ENCODE measurements at places on chromosomes 11 and 22.

GRCh38 chr11:74297484-74297883 lies 14.0 kb downstream of the P4HA3 start:
- no peak for DNase-seq

GRCh38 chr11:67282876-67283371 lies 6.2 kb upstream of the ANKRD13D start:
- DNase-seq, result no peak

DNA sequence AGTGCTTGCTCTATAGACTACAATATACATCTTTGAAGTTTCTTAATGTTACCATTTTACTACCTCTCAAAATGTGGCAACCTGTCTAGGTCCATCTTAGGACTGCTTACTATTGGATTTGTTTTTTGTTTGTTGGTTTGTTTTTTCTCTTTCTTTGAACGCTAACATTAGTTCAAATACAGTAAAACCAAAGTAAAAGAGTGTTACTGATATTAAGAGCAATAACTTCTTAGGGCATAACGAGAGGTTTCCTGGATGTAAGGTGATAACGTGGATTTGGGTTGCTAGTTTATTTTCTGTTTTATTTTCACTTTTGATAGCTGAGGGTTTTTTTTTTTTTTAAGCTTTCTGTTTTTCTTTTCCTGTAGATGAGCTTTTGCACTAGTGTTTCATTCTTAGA lies 43.6 kb downstream of the TMEM135 start:
- DNase-seq, result no peak

DNA sequence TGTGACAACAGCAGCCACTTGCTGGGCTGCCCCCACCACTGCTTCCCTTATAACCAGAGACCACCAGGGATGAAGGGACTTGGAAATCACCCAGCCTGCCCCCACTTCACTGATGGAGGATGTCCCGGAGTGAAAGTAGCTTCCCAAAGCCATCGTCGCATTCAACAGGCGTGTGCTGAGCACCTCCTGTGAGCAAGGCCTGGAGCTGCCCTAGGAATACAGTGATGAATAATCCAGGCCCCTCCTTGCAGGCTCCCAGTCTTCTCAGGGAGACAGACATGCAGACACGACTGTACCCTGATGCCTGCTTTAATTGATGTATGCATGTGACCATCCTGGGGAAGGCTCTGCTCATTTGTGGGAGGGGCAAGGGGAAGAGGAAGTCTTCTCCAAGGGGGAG lies 22.6 kb downstream of the PTPN5 start:
- no peak for DNase-seq

DNA sequence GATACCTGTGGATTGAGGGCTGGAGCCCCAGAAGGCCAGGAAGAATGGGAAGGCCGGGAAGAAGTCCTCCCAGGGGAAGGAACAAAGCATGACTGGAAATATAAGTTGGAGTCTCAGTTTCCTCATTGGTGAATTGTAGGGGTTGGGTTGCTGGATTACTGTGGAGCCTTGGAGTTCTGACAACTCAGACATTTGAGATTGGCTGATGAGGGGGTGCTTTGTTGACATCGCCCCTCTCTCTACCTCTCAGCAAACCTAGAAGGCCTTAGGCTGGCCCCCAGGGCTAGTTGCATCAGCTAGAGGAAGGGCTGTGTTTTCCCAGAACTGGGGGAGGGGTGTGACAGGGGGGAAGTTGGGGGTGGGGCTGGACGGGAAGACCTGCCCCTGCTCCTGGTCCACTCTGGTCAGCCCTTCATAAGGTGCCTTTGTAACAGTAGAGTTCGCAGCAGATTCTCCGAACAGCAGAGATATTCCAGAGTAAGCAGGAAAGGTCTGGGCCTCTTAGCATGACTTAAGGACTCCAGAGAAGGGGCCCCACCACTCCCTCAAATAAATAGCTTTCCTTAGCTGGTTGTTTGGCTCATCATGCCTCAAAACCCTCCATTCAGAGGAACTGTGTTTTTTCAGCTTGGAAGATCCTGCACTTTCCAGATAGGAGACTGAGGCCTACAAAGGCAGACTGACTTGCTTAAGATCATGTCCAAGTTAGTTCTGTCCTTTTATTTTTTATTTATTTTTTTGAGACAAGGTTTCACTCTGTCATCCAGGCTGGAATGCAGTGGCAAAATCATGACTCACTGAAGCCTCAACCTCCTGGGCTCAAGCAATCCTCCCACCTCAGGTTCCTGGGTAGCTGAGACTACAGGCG lies 12.5 kb upstream of the THRSP start:
- no peak for DNase-seq

- no peak for DNase-seq
These were observed 147.8 kb upstream of the SESN3 start for GRCh38 chr11:95378789-95379188.

GRCh38 chr11:87491381-87491780 lies 453.6 kb downstream of the TMEM135 start:
- DNase-seq, result no peak

DNA sequence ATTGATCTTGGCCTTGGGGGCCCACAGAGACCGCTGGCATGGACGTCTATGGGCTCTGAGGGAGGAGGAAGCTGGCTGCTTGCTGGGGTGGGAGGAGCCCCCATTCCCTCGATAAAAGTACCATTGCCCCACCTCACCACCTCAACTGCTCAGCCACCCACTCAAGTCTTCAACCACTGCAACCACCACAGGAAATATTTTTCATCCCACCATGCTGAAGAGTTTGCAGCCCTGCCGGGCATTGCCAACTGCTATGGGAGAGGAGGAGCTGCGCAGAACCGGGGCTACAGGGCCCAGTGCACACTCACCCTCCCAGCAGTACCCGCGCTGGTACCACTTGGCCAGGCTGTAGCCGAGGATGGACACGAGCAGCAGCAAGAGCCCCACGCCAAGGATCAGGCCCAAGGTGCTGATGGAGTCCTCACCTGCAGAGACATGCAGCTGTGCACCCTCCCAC lies 29.2 kb downstream of the IL10RA start:
- no peak for DNase-seq

DNA sequence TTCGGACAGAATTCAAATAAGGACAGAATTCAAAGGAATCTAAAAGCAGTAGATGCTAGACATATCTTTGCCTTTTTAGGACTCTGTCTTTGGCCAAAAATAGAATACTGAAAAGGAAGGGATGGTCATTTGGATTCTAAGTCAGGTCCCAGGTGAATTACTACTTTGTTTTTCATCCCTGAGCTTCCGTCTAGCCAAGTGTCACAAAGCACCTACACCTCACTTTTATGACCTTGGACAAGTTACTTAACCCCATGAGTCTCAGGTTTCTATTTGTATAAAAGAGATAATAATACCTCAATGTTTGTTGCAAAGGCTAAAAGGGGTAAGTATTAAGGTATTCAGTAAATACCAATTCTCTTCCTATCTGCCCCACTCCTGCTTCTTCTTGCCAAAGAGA lies 7.3 kb downstream of the KIF18A start:
- no peak for DNase-seq

- DNase-seq, result no peak
These were observed 5.1 kb downstream of the FOLR3 start for GRCh38 chr11:72140661-72141060.

DNA sequence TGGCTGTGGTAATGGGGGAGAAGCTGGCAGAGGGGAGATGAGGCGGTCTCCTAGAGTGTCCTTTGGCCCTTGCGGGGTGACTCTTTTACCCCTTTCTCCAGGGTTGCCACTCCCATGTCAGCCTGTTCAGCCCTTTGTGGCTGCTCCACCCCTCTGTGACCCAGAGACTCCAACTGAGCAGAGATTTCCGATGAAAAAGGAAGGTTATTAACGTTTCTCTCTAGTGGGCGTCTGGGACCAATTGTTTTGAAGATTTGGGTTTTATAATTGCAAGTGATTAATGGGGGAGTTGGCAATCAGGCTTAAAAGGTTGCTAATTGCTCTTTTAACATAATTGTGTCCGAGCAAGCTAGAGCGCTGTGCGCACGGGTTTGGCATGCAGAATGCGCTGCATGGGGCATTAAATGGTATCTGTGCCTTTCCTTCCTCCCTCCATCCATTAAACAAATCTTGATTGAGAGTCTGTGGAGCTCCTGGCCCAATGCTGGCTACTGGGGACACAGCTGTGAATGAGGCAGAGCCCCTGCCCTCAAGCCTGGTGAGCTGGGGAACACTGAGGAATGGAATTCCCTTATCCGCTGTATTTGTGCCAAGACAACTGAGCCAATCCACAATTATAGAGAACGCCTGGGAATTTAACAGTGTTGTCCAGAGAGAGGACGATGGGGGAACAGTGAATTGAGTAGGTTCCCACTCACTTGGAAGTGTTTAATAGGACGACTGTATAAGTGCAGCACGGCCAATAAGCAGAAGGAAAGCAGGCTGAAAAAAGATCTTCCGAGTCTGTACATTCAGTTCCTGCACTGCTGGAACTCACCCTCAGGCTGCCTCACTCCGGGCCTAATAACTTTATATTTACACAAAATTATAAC lies 295.9 kb downstream of the MIAT start:
- DNase-seq, result no peak

DNA sequence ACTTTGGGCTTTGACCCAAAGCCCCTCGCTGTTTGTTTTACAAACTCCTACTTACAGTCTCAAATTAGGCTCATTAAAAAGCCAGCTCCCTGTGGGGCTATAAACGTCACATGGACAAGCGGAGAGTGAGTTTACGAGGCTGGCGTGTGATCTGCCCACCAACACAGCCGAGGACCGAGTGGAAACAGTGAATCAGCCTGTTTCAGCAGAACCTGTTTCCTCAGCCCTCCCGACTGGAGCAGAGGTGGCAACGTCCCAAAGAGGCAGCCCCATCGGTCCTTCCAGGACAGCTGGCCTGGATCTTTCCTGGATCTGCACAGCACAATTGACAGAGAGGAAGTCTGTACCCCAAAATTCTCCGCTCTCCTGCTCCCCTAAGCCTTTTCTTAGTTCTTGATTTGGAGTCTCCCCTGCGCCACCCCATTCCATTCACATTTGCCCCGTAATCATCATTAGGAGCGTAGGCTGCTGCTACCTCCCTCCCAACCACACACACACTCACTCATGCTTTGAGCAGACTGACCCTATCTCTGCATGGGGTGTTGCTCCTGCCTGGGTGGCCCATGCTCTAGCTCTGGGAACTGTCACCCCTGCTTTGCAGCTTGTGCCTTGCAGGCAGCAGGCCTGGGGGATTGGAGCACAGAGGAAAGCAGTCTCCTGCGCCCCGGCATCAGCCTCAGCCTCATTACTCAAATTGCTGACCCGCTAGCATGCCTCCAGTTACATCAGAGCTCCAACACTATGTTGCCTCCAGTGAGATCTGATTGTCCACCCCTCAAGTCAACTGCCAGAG lies 117.8 kb downstream of the NAT10 start:
- no peak for DNase-seq

GRCh38 chr11:108393046-108393445 lies 74.3 kb downstream of the C11orf65 start:
- no peak for DNase-seq

DNA sequence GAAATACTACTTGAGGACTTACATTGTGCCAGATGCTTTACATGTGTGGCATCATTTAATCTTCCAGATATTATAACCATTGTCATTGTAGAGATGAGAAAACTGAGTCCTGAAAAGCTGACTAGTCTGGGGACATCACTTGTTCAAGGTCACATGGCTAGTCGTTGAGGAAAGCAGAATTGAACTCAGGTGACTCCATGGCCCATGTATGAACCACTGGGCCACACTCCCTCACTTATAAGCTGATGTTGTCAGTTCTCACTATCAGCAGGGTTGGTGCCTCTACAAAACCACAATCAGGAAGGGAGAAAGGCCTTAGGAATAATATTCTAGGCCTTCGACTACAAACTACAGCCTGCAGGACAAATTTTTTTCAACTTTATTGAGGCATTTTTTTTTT lies 26.1 kb upstream of the ADA2 start:
- DNase-seq, result no peak

GRCh38 chr11:92866679-92867282 lies 102.7 kb upstream of the MTNR1B start:
- DNase-seq, result no peak

- DNase-seq, result no peak
These were observed 3.2 kb downstream of the CARNS1 start for GRCh38 chr11:67418476-67419281.

- DNase-seq, result no peak
These were observed 7.0 kb downstream of the DERL3 start for GRCh38 chr22:23831781-23832180.

DNA sequence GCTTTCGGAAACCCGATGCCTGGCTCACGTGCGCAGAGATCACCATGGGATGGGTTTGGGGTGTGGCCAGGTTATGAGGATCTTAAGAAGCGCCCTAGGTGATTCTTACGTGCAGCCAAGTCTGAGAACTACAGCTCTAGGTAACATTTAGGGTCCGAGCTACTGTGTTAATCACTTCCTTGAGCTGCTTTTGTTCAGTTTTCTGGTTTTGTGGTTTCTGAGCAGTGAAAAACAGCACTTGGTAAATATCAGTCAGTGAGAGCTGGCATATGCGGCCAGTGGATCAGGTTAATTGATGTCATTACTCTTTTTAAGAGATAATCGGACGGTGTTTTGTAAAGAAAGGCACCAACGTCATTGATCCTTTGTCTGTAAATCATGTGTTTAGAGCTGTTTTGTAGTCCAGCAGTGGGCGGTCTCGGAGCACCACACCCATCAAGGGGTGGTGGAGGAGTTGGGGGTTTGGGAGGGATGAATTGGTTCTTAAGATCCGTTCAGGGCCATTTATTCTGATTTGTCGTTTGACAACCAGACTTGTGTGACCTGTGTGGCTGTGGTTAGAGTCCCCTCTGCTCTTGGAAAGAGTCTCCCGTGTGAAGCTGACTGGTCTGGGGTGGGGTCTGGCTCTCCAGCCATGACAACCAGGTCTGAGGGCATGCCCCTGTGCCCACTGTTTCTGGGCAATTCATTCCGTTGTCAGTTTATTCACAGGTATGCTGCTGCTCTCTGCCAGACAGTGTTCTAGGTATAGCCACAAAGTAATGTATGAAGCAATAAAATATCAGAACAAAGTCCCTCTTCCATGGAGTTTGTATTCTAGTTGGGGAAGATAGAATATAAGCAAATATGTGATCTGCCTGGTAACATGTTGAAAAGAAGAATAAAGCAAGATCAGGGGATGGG lies 61.9 kb upstream of the SORL1-AS1 start:
- DNase-seq, result no peak

DNA sequence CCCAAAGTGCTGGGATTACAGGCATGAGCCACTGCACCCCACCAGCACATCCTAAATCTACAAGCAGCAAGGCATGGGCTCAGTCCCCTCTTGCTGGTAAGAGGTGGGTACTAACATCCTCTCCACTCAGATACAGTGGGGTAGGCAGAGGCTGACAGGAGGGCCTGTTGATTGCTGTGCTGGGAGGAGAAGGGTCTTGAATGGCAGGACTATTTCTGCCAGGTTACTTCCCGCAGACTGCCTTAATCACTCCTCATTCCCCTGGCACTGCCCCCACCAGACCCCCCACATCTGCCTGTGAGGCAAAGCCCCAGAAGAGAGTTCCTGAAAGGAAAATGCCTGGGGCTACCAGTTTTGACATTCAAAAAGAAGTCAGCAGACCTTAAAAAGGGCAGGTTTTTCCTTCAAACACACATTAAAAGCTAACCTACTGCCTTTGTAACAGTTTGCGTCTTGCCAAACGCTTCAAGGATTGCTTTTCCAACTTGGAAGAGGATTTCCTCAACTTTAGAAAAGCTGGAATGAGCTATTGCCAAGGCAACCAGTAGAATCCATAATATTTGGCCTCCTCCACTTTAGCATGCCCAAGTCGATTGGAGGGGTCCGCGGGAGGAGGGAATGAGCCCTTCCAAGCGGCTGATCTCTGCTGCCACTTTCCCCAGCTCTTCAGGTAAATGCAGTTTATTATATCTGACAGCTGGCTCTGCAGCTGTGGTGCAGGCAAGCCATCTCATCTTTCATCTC lies 62.0 kb downstream of the FDX1 start:
- DNase-seq, result no peak
